NCI-H1436 (cell line): ENCODE measurements at places on chromosomes 3 and 15.
A peak's percentile ranks its signal among the peaks of the same experiment; 100 is the strongest.

DNA sequence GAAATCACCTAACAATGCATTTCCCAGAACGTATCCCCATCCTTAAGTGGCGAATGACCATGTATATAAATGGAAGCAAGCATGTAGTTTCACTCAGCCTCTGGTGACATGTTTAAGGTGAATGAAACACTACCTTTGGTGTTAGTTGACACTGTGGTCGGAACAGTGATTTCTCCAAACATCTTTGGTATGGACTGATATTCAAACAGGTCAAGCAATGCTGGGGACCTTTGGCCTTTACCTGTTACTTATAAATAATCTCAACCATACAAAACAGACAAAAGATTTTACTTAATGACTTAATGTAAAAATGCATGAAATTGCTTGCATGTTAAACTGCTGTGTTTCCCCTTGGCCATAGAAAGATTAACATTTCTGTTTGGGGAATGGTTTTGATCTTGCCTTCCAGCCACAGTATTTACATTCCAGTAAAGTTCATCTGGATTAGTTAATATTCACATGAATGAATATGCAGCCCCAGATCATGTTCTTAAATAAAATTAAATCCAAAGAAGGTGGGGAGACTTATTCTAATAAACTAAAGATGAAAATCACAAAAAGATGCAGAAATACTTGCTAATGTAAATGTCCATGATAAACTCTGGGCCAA is 74.4 kb upstream of the HES1 start:
- DNase-seq: no peak

DNA sequence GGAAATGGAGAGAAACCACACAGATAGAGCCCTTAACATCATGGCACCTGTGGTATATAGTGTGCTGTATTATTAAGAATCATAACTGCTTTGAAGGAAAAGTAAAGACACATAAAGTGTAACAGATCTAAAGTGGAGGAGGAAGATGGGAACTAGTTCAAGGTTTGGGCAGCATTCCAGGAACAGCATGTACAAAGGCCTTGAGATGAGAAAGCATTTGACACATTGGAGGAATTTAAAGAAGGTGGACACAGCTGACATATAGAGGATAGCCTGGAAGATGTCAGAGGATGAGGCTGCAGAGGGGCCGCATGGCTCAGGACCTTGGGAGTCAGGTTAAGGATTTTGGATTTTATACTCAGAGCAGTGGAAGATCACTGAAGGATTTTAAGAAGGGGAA is 39.0 kb downstream of the LRTM1 start:
- DNase-seq: no peak

- DNase-seq: no peak
Observed at GRCh38 chr3:148591525-148591924, 106.2 kb upstream of the AGTR1 start.

DNA sequence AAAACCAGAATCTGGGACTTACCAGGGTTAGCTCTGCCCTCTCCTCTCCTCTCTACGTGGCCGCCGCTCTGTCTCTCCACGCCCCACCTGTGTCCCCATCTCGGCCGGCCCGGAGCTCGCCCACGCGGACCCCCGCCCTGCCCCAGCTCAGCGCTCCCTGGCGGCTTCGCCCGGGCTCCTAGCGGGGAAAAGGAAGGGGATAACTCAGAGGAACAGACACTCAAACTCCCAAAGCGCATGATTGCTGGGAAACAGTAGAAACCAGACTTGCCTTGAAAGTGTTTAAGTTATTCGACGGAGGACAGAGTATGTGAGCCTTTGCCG is 5.4 kb downstream of the ISL2 start:
- DNase-seq: no peak

DNA sequence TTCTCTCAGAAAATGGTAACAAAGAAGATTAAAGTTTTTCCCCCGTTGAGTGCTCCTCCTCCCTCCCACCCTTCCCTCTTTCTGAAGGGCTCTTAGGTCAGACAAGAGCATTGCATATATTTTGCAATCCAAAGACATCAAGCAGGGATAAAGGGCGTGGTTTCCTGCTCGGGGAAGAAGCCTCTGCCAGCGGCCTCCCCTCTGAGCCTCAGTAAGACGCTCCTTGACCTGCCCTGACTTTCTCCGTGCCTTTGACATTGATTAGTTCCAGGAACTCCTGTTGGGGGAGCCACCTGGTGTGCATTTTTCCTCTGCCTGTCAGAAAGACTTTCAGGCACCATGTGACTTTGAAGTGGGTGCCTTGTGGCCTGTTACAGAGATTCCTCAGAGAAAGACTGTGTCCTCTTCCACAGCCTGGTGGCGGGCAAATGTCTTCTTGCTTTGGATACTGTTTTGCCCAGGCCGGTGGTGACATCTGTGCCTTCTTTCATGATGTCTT is 87.2 kb upstream of the TBL1XR1 start:
- DNase-seq: peak; percentile 48

- no peak for DNase-seq
Observed at GRCh38 chr3:64932666-64933342, 245.0 kb upstream of the ADAMTS9 start.

DNA sequence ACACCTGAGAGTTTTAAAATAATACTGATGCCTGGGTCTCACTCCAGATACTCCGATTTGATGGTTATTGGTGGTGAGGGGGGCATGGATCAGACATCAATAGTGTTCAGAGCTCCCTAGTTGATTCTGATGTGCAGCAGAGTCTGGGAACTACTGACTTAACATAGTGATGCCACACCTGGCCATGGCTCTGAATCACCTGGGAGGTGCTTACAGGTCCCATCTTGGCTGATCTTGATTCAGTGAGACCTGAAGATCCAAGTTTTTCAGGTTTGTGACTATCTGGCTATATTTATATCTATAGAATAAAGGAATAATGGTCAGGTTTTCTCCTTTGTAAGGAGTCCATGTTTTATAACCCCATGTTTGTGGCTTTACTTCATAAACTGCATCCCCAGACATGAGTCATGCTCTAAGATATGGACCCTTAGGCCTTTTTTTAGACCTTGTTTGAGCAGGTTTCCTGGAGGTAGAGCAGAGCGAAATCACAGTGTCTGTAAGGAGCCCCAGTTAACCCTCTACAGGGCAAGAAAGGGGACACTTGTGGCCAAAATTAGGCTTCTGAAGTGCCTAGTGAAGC is 101.4 kb downstream of the LARS2 start:
- DNase-seq: no peak

DNA sequence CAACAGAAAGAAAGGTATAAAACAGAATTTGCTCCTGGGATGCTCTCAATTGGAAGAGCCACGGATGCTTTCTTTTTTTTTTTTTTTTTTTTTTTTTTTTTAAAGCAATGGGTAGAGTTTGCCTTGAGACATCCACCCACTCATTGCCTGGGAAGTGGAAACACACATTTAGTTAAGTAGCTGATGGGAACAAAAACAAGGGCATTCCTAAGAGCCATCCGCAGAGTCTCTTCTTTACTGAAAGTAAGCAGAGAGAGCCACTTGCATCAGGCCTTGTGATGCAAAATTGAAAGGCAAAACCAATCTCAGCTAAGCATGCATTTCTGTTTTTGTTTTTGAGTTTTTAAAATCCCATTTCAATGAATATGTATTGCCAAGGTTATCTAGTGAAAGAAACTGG is 787.9 kb upstream of the LMCD1 start:
- no peak for DNase-seq

DNA sequence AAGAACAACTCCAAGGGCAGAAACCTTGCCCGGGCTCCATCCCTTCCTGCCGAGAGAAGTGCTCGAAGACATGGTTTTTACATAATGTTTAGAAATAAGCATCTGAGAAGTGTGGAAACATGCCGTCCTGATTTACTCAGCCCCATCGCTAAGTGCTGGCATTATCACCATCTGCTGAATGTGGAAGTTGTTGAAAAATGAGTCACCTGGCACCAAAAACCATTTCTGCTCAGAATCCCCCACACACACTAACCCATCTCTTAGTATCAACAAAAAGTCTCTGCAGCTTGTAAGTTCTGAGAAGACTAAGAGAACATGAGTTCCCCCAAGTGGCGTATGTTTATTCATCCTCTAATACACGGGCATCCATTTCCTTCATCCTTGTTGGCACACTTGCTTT is 51.0 kb upstream of the ARL8B start:
- no peak for DNase-seq

DNA sequence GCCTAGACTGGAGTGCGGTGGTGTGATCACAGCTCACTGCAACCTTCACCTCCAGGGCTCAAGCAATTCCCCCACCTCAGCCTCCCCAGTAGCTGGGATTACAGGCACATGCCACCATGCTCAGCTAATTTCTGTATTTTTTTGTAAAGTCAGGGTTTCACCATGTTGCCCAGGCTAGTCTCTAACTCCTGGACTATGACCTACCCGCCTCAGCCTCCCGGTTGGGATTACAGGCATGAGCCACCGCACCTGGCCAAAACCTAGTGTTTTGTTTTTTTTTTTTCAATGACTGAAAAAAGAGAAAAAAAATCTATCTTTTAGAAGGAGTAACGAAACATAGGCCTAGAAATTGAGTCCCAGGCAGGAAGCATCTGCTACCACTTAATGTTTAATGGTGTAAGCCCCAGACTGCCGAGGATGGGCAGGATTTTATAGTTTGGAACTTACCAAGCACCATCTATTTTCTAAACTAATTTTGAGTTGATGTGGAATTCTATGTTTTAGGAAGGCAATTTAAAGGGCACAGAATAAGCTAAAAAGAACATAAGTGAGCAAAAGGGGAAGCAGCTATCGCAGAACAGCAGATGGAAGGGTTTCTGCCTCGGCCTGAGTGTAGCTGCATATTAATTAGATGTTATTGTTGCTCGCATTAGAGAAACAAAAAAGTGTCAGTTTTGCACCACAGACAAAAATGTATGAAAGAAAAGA is 24.2 kb upstream of the CA12 start:
- DNase-seq: no peak

DNA sequence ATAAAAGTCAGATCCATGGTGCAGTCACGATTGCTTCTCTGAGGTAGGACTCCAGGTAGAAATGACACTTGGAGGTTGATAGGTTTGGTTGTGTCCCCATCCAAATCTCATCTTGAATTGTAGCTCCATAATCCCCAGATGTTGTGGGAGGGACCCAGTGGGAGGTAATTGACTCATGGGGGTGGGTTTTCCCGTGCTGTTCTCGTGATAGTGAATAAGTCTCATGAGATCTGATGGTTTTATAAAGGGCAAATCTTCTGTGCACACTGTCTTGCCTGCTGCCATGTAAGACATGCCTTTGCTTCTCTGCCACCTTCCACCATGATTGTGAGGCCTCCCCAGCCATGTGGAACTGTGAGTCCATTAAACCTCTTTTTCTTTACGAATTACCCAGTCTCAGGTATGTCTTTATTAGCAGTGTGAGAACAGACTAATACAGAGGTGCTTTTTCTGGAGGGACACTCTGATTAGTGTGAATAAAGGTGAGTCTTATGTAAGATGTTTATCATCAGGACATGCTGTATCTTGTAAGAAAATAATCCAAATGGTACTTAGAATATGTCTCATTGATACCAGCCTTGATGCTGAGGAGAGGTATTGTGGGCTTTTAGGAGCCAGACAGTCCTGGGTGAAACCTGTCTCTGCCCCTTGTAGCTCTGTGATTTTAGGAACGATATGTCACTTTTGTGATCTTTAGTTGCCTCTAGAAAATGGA is 43.0 kb downstream of the SLCO3A1 start:
- no peak for DNase-seq

DNA sequence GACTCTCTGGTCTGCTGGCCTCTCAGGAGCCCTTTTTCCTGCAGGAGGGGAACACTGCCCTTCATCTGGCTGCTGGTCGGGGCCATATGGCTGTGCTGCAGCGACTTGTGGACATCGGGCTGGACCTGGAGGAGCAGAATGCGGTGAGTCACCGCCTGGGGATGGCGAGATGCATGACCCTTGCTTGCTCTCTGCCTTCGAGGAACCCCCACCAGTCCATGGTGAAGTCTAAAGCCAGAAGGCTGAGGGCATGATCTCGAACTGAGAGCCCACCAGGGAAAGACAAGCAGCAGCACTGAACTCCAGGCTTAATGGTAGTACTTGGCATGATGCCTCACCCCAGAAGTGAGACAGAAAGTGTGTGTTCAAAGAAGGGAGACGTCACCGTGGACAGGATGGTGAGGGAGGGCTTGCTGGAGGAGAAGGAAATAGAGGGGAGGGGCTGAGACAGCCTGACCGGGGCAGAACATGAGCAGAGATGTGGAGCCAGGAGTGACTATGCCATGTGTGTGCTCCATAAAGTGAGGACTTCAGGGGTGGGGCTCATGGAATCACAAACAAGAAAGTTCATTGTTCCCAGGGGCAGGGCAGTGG is 19.2 kb downstream of the ANKDD1A start:
- no peak for DNase-seq

GRCh38 chr15:93103823-93104222 is 14.8 kb upstream of the RGMA start:
- no peak for DNase-seq

DNA sequence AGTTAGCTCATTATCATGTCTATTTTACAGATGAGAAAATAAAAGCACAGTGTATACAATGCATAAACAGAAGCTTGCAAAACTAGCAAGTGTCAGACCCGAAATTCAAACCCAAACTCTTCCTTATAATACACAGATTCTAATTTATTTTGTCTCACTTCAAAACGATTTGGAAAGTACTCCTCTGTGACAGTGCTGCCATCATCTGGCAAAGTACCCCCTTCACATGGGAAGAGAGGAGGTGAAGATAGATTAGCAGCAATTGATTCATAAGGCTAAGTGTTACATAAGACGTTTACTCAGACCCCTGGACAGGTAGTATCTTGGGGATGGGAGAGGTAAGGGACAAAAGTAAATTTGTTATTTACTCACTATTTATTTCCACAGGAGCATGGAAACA is 744.0 kb upstream of the SGO1 start:
- no peak for DNase-seq

GRCh38 chr3:115512565-115513415 is 110.5 kb upstream of the GAP43 start:
- peak; percentile 75 for DNase-seq

- no peak for DNase-seq
Observed at GRCh38 chr3:169665264-169666075, 2.0 kb upstream of the MECOM start.

DNA sequence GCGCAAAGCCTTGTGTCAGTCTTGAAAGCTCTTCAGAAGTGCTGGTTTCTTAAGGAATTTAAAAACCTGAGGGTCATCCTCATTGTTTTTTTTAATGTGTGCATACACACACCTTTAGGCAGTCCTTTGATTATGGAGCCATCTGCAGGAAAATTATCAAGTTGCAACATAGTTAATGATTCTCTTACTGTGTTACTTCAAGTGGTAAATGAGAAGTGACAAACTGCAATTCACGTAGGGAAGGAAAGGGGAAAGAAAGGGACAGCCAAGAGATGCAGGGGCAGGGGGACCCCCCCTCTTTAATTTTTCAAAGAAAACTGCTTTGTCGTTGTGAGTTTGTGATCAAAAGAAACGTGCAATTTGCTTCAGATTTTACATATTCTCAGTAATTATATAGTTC is 162.4 kb upstream of the CGNL1 start:
- DNase-seq: peak; percentile 50
